ENCODE measurements at places on chromosomes 11 and 22.

- no peak for DNase-seq
These were observed 16.8 kb downstream of the RAB30 start for GRCh38 chr11:83054904-83055380.

DNA sequence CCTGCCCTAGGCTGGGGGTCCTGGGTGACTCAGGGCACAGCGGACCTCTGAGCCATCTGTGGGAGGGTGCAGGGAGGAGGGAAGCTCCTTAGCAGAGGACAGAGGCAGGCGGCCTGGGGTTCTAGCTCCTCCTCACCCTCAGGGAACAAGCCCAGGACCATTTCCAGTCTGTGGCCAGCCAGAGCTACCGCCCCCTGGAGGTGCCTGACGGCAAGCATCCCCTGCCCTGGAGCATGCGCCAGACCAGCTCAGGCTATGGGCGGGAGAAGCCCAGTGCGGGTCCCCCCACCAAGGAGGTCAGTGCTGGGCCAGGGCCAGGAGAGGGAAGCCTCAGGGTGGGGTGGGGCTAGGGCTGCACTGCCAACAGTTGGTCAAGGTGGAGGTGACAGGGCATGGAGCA lies 26.0 kb upstream of the LRRC10B start:
- no peak for DNase-seq

DNA sequence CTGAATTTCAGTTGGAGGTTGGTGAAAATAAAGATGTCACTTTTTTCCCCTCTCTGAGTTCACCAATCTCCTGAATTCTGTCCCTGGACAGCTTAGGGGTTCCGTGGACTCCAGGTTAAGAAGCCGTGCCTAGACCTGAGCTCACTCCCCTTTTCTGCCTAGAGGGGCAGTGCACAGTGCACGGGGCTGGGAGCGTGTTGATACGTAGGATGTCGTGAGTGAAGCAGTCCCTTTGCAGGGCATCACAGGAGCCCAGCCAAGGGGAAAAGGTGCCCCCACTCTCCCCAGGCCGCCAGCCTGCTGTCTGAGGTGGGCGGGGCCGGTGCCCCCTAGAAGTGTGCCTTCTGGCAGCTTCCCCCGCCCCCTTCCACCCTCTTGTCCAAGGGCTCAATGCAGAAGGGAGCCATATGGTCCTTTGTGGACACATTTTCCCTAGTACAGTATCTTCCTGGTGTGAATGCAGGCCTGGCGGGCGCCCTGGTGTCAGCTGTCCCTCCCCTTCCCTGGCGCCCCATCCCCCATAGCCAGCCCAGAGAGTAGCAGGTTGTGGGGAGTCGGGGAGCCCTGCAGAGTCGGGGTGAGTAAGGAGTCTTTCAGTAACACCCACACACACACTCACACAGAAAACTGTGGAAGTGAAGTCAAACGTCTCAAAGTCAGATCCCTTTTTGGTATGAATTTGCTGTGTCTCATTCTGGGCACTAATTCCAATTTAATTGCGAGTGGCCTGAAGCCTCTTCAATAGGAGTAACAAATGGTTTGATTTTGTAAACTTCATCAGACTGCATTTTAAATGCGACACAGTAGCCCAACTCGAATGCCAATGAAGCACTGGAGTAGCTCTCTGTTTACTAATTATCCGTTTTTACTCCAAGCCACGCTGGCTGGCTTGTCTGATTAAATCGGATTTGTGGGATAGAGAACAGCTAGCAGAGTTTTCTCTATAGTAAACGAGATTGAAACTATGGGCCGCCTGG lies 67.5 kb upstream of the NNMT start:
- DNase-seq, result no peak

DNA sequence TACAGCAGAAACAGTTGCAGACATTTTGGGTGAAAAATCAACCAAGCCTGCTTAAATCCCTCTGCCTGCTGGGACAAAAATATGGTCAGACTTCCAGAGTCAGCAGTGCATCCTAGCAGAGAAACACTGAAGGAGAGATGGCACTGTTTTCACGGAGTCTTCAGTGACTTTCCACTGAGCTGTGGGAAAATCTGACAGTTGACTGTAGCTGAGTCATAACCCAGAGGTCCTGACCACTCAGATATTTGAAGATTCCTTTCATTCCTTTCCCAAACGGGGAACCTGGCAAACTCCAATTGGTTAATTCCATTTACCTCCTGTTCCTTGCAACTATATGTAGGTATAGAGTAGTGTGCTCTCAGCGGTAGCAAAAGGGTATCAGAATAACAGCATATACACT lies 20.9 kb upstream of the UPB1 start:
- DNase-seq, result no peak

DNA sequence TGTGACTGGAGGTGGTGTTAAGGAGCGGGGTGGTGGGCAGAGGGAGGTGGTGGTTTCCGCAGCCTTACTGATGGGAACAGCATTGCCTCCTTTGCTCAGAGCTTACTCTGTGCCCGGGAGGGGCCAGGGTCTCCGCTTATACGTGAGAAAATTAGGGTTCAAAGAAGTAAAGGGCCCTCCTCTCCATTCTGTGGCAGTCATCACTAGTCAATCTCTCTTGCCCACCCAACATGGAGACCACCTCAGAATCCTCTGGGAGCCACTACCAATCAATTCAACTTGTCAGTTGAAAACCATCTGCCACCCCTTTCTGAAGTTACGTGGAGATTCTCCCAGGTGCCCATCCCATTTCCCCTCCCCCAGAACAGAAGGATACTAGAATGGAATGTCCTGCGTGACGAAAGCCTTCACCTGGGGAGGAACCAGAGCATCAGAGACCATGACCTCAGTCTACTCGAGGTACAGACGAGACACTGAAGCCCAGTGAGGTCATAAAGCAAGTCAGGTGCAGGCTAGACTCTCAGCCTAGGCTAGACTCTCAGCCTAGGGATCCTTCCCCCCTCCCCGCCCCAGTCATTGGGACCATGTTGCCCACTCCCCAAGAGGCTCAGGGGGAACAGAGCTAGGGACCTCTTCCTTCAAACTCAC lies 2.0 kb downstream of the SELENOM start:
- DNase-seq, result no peak

DNA sequence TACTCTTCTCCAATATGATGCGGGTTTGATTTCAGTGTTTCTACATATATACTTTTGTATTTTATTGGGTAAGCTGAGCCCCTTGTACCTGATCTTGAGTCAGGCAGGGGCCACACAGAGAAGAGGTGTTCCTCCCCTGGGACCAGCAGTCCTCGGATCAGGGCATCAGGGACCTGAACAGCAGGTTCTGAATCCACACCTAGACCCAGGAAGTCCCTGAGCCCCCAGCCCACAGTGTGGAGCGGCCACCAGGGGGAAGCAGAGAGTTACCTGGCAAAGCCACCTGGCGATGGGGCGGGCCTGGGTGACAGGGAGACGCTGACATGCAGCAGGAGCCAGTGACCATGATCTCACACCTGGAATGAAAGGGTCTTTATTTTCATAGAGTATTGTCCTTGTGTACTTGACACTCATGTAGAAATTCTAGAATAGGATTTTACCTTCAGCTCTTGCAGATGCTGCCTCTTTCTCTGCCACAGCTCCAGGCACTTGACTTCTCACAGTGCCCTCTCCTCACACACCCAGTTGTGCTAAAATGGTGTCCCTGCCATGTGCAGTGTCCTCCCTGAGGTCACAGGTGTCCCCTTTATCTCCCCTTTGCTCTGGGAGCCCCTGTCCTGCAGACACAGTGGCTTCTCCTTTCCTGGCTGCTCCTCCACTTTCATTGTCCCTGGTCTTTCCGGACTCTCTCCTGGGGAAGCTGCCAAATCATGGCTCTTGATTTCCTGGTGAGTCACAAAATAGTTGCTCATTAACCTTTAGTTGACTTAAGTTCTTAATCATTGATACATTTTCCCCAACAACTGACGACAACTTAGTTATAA lies 48.5 kb downstream of the GGTLC2 start:
- DNase-seq, result no peak

DNA sequence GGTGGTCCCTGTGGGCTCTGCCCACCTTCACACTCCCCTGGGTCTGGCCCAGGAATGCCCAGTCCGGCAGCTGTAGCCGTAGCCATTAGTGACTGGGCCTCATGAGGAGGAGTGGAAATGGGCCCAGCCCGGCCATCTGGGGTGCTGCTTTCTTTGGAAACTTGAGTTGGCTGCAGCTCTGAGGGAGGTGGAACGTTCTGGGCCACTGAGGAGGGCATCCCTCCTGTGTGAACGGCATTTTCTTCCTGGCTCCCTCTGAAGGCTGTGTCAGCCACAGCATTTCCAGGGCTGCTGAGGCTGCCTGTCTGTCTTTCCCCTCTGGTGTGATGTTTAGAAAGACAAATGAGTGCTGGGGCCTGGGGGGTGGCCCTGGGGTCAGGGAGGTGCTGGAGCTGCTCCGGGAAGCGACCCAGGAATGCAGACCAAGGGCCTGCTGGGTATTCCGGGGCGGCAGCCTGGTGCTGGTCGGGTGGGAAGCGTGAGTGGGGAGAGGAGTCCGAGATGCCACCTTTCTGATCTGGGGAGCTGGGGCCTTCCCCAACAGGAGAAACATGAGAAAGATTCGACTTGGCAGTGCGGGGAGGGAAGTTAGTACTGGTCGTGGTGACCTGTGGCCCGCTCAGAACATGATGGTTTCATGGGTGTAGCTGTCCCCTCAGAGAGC lies 27.1 kb downstream of the PTDSS2 start:
- DNase-seq, result no peak

- DNase-seq, result peak; percentile 45
These were observed 150.2 kb downstream of the ETS1 start for GRCh38 chr11:128437136-128437535.

DNA sequence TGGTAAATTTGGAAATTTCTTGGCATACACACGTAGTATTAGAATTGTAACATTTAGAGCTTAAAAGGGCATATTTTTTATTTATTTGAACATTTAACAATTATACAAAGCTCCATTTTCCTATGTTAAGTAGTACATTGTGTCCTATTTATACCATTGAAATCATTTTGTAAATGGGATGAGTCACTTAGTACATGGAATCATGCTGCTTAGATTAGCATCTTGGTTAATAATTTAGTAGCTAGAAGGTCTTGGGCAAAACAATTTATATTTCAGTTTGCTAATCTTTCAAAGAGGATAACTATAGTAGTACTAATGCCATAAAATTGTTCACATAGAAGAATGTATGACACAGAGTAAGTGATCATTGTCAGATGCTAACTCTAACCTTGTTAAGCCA lies 450.1 kb upstream of the LUZP2 start:
- DNase-seq, result no peak

DNA sequence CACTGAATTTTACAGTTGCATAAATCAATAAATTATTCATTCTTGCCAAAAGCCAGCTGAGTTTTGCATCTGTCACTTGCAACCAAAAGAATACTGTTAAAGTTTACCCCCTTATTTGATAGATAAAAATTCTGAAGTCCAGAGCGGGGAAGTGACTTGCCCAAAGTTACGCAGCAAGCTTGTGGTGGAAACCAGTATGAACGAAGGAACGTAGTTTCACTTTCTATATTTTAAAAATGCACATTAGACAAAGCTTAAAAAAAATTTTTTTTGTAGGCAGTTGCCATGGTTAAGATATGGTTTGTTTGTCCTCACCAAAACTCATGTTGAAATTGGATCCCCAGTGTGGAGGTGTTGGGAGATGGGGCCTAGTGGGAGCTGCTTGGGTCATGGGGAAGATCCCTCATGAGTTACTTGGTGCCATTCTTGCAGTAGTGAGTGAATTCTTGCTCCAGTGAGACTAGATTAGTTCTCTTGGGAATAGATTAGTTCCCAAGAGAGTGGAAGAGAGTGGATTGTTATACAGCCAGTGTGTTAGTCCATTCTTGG lies 46.3 kb upstream of the SEZ6L start:
- DNase-seq, result no peak

DNA sequence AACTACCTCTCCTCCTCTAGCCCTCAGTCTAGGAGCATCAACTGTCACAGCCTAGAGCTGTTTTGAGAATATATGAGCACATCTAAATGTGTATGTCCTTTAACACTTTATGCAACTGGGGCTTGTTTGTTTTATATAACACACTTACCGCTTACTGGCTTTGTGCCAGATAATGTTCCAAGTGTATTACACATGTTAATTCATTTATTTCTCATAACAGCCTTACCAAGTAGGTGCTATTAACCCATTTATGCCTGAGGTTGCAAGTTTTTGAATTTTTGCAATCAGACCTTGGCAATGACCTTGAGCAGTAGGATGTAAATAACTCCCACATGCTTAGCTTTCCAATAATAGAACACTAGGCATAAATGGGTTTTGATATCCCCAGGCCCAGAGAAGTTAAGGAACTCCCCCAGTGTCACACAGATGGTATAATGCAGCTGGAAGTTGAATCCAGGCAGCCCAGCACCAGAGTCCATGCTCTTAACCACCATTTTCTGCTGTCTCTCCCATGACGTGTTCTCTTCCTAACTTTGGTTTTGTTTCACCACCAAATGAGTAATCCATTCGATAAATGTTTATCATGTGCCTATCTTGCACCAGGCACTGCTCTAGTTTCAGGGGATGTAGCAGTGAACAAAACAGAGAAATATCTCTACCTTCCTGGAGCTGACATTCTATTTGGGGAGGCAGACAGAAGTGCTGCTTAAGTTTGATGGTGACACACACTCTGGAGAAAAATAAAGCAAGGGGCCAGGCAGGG lies 23.1 kb downstream of the PRDM11 start:
- DNase-seq, result no peak

GRCh38 chr11:94558468-94558867 lies 8.7 kb upstream of the PIWIL4 start:
- no peak for DNase-seq

GRCh38 chr22:31212783-31213629 lies 908 bp downstream of the LIMK2 start:
- no peak for DNase-seq

DNA sequence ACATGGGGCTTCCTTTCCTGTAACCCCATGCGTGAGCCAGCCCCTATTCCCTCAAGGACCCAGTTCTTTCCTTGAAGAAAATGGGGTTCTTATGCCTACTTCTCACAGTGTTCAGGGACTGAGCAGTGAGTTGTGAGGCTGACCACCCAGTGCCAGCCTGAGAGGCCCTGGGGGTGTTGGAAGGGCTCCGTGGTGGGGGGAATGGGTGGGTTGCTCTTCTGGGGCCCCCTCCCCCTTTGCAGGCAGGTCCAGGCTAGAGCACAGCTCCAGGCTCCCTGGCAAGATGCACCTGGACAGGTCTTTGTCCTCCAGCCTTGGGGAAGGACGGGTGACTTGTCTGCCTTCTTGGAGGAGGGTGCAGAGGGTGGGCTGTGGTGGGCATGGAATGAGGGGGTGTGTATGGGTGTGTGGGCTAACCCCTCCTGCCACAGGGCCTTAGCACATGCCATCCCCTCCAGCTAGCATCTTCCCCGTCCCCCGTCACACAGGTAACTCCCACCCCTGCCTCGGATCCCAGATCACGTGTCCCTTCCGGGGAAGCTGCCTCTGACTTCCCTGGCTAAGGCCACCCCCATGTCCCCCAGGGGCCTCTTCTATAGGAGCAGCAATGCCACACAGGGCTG lies 64.6 kb downstream of the MYEOV start:
- DNase-seq, result no peak

GRCh38 chr11:59667812-59668187 lies 1.0 kb downstream of the PATL1 start:
- no peak for DNase-seq

GRCh38 chr11:18000760-18001159 lies 12.1 kb downstream of the SERGEF start:
- DNase-seq, result no peak

GRCh38 chr11:69330330-69330729 lies 36.4 kb downstream of the MYEOV start:
- DNase-seq, result no peak

- DNase-seq, result no peak
These were observed 25.9 kb upstream of the MMP13 start for GRCh38 chr11:102981324-102981910.

GRCh38 chr11:8196749-8197148 lies 27.9 kb upstream of the RIC3 start:
- DNase-seq, result no peak

- DNase-seq, result no peak
These were observed 3.0 kb downstream of the ATL3 start for GRCh38 chr11:63667995-63668795.

- peak; percentile 61 for DNase-seq
These were observed 1.0 kb downstream of the ZBTB16 start for GRCh38 chr11:114060392-114061047.

All from hindlimb muscle (tissue), 1 donor.